ENCODE measurements at places on chromosomes 6 and 20. TPM values are rescaled to one million over a fixed set of nuclear protein-coding genes. Genes with fewer than 3 reads are reported as not detected.

DNA sequence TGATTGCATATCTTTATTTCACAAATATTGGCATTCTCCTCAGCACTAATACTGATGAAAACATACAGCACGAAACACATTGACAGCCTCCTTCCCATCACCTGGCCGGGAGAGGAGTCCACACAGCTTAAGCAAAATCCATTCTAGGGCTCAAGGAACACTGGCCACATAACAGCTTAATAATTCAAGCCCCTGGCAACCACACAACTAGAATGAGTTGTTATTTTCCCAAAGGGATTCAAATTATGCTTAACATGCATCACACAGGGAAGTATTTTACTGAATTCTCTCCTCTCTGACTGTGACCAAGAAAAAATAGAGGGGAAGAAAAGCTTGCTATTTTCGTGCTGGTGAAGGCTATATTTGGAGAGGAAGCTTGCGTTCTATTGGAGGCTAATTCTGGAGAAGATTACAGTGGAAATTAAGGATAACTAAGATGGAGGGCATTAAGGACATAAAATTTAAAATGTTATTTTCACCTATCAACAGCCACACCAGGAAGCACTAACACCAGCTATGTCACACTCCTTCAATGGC lies 198.5 kb downstream of the ADGRG6 start:
- no peak for DNase-seq

- DNase-seq: no peak
Measured at GRCh38 chr20:5372371-5372770, 55.6 kb upstream of the PROKR2 start.

- no peak for DNase-seq
Measured at GRCh38 chr6:31821301-31822035, 6.1 kb upstream of the HSPA1B start.

RIPOR3 gene
- 11.5 TPM for polyA plus RNA-seq

CST2 gene
- not detected for polyA plus RNA-seq

C6orf58 gene
- not detected for polyA plus RNA-seq

TINAG gene
- polyA plus RNA-seq: not detected

THEMIS gene
- not detected for polyA plus RNA-seq

Data from AG04450 (cell line).